Stimulated activated CD4-positive, alpha-beta T cell treated with anti-CD3 and anti-CD28 coated beads, TNF-alpha, amount 100 ng/mL, for 1 hour (primary cell): ENCODE measurements at places on chromosomes 7 and 10.

GRCh38 chr10:114083040-114083439 lies 39.4 kb downstream of the ADRB1 start:
- DNase-seq: no peak

- DNase-seq: no peak
Measured at GRCh38 chr7:24911213-24911603, 68.8 kb downstream of the OSBPL3 start.

DNA sequence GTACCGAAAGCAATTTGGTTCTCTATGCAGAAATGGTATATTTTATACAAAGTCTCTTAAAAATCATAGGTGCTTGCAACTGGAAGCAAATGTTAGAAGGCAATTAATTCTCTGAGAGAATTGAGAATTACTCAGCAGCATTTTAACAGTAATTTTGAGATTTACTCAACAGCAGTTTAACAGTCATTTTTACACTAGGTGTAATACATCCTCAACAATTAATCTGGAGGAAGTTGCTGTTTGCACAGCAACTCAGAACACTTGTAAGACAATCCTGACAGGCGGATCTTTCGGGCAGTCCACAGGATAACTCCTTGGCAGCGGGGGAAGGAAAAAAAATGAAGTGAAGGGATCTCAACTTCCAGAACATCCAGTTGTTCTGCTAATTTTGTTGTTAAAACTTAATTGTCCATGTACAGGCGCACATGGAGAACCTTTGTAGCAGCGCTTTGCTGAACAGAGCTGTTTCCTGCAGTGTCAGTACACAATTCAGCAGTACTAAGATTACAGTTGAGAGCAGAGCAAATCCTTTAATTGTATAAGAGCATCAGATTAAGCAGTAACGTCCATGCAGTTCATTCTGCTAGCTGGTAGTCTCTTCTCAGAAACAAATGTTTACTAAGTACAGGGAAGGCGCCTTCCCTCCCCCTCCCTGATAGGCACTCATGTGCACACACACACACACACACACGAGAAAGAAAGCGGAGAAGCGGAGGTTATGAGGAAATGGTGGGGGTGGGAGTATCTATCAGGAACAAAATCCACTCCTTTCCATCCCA lies 43.8 kb downstream of the ENO4 start:
- no peak for DNase-seq

DNA sequence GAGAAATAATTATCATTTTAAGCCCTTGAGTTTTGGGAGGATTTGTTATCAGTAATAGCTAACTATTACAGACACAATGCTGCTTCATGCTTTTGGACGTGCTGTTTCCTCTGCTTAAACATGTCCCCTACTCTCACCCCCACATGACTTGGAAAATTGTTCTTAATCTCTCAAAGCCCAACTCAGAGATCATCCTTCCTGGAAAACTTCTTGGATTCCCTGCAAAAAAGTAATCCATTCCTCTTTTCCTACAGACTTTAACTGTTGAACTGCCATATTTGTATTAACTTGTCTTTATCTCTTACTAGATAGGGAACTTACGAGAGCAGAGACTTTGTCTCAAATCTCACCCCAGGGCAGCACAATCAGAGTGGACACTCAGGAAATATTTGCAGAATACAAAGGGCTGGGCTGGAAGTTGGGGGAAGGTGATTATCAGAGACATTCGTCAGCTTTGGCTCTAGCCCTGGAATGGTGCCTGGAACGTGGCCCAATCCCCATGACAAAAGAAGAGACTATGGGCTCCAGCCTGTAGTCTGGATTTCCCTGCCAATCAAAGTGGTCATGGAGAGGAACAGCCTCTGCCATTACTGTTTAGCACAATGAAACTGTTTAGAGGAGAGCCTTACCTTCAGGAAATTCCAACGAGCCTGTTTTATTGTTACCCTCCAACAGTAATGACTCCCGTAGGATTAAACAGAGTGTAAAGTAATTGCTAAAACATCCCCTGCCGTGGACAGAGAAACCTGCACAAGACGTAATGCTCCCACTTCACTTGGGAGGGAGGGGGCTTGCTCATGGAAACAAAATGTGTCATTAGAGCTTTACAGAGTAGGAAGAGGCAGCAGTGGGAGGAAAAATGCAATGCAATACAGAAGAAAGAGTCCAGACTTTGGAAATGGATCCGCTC lies 140.4 kb upstream of the AUTS2 start:
- no peak for DNase-seq

DNA sequence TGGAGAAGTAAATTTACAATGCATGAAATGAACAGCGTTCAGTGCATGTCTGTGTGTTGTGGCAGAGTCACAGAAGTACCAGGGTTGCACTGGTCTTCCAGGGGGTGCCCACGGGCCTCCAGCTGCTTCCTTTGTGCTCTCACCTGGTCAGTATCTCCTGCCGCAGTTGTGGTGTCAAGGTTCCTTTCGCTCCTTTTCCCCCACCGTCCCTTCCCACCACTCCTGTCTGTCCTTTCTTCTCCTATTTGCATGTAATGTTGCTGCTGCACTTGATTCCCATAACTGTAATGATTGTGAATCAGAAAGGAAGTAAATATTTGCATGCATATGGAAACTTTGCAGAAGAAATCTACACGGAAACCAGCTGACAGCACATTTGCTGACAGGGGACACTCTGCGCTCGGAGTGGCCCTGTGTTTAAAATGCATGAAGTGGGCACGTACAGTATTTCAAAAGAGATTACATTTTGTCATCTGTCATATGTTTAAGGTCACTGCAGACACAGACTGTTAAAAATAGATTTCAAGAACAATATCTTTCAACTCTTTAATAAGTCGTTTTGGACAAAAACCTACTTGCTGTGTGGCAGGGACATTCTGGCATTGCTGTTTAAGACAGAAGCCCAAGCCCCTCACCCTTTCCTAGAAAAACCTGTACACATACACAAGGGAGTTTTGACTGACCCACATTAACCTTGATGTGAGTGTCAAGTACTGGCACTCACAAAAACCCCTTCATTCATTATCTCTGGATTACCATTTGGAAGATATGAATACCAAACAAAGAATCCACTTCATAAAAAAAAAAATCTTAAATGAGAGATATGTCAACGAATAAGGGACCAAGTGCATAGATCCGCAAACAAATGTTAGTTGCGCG lies 336.7 kb upstream of the KLF6 start:
- no peak for DNase-seq
